ENCODE measurements at places on chromosomes 3 and 15.
A peak's percentile ranks its signal among the peaks of the same experiment; 100 is the strongest.

GRCh38 chr15:47784820-47785219 lies 67.5 kb downstream of the SEMA6D start:
- DNase-seq, result no peak

DNA sequence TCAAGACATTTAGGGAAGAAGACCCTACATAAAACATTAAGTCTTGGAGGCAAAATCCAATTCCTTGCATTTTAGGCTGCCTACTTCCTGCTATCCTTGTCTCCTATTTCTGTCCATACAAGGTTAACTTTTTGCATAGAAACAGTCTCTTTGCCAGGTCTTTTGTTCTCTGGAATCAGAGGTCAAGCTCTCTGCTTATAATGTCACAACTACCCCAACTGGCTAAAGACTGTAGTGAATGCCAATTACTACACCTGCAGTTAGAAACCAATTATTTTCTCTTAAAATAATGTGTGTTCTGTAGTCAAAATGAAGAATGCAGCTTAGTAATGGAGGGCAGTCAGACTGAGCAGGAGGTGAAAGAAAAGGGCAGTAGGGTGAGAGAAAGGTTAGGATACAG lies 856.2 kb downstream of the TUSC7 start:
- no peak for DNase-seq

- DNase-seq, result no peak
Measured at GRCh38 chr3:151264605-151265004, 13.7 kb downstream of the P2RY14 start.

- DNase-seq, result no peak
Measured at GRCh38 chr3:120854908-120855526, 53.0 kb upstream of the STXBP5L start.

DNA sequence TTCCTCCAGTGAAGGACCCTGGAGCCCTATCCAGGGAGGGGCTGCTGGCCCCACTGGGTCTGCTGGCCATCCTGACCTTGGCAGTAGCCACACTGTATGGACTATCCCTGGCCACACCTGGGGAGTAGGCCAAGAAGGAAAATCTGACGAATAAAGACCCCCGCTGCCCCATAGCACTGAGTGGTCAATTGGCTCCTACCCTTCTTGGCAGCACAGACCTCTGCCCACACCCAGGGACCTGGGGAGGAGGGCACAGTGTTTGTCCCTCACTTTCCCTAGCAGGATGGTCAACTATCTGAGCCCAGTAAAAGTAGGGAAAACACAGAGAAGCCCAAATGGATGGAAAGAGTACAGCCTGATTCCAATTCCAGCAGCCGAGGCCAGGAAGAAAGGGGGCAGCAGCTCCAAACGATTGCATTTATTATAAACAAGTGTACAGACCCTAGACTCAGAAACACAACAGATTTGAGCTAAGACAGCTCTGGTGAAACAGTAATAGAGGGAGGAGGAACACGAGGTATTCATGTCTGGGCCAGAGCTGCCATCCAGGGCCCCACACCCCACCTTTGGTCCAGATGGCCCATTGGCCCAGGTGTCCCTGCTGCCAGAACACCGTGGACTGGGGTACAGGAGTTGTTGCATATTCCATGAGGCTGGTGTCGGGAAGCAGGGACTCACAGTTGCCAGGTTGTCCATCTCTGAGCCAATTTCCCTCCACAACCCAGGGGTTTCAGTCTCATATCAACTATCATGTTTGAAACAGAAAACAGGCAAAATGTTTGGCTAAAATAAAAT lies 21.1 kb downstream of the ATRIP start:
- no peak for DNase-seq

- no peak for DNase-seq
Measured at GRCh38 chr3:100936931-100937330, 56.3 kb downstream of the ABI3BP start.

DNA sequence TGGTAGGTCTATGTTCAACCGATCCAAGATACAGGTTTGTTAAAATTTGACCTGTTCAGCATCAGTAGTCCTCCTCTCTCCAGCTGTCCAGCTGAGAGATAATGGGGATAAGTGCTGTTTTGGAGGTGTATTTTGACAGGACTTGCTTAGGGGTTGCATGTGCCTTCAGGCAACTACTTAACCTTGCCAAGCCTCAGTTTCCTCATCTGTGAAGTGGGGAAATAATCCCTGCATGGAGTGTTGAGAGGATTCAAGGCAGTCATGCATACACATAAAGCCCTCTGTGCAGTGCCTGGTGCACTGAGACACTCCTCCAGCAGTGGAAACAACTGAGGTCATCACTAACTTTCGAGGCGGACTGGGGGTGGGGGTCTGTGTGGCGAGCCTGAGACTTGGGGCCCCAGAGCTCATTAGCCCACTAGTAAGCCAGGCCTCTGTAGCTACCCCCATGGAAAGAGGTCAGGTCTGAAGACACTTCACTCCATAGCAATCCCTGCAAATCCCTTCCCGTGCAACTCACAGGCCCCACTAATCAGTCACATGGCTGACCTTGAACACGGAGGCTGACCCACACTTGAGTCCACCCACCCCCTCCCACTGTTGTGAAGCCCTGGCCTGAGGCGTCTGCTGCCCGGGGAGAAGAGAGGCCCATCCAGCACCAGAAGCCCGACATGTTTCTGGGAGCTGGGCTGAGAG lies 25.9 kb upstream of the SLC6A6 start:
- peak; percentile 47 for DNase-seq

DNA sequence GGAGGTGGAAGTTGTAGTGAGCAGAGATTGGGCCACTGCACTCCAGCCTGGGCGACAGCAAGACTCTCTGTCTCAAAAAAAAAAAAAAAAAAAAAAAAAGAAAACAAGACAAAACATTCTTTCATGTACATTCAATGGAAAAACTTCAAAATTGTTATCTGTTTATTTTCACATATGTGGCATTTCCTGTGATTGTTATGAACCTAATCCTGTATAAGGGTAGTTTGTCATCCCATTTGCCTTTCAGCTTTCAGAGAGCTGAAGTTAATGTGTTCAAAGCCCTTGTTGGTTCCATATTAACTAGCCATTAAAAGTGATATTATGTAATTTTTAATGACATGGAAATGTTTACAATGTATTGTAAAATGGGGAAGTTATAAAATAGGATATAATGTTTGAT lies 17.3 kb upstream of the NCK1 start:
- no peak for DNase-seq

DNA sequence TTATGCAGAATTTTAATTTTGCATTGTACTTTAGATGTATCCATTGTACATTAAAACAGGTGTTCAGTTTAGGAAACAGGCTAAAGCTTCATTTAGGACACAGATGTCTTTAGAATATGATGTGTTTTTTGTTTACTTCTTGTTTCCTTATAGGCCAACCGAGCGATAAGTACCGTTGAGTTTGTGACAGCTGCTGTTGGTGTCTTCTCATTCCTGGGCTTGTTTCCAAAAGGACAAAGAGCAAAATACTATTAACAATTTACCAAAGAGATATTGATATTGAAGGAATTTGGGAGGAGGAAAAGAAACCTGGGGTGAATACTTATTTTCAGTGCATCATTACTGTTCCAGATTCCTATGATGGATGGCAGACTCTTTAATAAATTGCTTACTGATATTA lies 29.4 kb downstream of the PLAAT1 start:
- DNase-seq, result no peak

DNA sequence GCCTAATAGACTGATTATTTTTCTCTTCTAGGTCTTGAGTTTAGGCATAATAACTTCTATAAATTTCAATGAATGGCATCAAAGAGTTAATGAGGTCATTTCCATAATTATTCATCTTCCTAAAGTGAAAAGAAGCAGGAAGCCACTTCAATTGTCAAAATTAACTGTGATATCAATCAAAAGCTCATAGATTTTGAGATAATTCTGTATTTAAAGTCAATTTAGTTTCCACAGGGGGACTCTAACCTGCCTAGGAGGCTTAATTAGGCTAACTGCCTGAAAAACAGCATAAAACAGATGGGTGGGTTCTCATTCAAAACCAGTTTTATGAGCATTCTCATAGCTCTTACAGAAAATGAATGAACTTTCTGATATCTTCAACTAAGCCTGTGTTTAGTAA lies 177.8 kb downstream of the OTOL1 start:
- no peak for DNase-seq

DNA sequence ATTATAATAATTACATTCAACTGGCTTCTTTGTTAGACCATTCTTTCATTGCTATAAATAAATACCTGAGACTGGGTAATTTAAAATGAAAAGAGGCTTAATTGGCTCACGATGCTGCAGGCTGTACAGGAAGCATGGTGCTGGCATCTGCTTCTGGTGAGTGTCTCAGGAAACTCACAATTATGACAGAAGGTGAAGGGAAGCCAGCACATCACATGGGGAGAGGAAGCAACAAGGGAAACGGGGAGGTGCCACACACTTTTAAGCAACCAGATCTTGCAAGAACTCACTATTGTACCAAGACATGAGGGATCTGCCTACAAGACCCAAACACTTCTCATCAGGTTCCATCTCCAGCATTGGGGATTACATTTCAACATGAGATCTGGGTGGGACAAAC lies 413.1 kb upstream of the ARRDC4 start:
- DNase-seq, result no peak

- DNase-seq, result no peak
Measured at GRCh38 chr15:75042730-75043508, 19.5 kb downstream of the PPCDC start.

- DNase-seq, result no peak
Measured at GRCh38 chr15:74257623-74258022, 21.5 kb downstream of the CCDC33 start.

GRCh38 chr3:27677565-27677964 lies 44.6 kb downstream of the EOMES start:
- peak; percentile 64 for DNase-seq

DNA sequence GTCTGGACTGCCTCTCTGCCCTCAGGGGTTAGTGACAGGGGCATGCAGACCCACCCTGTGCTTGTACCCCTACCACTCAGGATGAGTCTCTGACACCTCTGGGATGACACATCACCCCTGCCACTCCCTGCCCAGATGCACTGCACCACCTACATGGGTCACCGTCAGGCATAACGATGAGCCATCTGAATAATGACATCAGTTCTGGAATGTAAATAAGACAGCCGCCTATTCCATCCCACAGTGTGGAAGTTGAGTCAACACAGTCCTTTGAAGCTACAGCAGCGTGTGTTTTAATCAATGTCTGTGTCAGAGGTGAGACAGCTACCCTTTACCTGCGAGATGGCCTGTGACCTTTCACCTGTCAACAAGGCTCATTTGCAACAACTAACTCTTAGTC lies 268.7 kb upstream of the ARRDC4 start:
- no peak for DNase-seq

DNA sequence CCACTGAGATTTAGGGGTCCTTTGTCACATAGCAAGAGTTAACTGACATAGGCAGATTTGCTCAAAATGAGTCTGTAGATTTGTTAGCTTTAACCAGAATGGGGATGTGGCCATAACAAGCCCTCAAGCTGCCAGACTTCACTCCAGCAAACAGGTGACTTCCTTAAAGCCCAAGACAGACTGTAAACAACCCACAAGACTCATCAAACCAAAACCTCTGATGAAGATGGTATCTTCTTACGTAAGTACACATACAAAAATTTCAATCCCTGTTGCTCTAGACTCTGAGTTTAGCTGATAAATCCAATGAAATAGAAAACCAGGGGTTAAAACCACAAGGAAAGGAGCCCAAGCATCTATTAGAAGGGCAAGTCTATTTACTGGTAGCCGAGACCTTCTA lies 18.2 kb upstream of the ZBTB20 start:
- no peak for DNase-seq

DNA sequence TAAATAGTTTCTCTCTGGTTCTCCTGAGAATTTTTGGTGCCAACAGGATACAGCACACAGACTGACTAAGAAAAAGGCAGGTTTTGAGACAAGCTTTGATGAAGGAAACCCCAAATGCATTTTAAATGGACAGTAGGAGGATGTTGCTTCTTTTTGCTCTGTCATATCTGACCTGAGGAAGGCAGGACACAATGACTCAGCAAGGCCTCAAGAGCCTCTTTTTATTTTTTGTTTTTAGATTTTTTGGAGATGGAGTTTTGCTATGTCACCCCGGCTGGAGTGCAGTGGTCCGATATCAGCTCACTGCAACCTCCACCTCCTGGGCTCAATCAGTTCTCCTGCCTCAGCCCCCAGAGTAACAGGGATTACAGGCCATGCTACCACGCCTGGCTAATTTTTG lies 16.9 kb upstream of the KNG1 start:
- DNase-seq, result no peak

- DNase-seq, result no peak
Measured at GRCh38 chr3:27239951-27240350, 129.2 kb downstream of the NEK10 start.

DNA sequence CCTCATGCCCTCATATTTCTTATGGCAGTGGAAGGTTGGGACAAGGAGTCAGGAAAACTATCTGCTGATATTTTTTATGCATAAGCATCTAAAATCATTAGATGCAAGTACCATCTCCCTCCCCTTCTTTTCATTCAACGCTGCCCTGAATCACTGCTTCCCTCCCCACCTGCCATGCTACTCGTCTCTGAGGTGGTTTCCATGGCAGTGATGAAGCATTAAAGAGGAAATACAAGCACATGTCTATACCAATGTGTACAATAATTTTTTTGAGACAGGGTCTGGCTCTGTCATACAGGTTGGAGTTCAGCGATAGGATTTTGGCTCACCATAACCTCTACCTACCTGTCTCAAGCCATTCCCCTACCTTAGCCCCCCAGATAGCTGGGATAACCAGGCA lies 67.5 kb upstream of the SETMAR start:
- DNase-seq, result no peak

GRCh38 chr3:29240248-29240647 lies 40.6 kb upstream of the RBMS3 start:
- DNase-seq, result peak; percentile 61

- DNase-seq, result no peak
Measured at GRCh38 chr3:135012101-135012500, 217.0 kb downstream of the EPHB1 start.

GRCh38 chr3:154398084-154398967 lies 31.7 kb downstream of the GPR149 start:
- DNase-seq, result no peak

- no peak for DNase-seq
Measured at GRCh38 chr3:132987396-132987795, 50.8 kb upstream of the TMEM108 start.

GRCh38 chr3:19901337-19901736 lies 32.7 kb downstream of the EFHB start:
- DNase-seq, result no peak

DNA sequence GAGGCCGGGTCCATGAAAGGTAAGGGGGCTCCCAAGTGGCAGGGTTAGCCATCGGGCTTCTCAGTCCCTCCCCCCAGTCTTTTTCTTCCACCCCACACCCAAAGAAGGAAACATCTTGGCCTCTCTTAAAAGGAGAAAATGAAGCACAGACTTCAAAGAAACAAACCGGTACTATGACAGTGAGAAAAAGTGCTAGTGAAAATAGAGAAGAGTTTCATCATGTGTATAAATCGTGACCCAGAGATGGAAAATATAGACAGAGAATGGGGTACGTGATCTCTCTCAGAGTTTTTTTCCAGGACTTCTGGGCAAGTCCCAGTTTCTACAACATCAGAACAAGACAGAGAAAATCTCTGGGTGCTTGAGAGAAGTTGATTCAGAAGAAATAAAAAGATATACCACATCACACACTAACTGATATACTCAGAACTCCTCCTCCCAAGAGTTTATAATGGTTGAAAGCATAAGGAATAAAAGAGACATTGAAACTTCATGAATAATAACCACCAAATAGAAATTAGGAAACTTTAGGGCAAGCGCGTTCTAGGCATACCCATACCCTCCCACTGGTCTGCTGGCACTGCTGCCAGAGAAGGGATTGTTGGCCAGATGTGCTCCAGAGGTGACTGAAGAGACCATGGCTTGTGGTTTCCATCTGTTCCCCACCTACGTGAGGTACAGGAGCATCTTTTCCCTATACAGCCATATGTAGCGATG lies 318.9 kb upstream of the CHRM5 start:
- DNase-seq, result no peak

- DNase-seq, result peak; percentile 43
Measured at GRCh38 chr3:160804762-160805161, 48.7 kb downstream of the PPM1L start.

Data from retinal pigment epithelial cell (primary cell).